Lung (tissue), 17 donors: ENCODE measurements at places on chromosomes 6 and 20. TPM values are rescaled to one million over a fixed set of nuclear protein-coding genes. Genes with fewer than 3 reads are reported as not detected.
A peak's percentile ranks its signal among the peaks of the same experiment; 100 is the strongest.

DNA sequence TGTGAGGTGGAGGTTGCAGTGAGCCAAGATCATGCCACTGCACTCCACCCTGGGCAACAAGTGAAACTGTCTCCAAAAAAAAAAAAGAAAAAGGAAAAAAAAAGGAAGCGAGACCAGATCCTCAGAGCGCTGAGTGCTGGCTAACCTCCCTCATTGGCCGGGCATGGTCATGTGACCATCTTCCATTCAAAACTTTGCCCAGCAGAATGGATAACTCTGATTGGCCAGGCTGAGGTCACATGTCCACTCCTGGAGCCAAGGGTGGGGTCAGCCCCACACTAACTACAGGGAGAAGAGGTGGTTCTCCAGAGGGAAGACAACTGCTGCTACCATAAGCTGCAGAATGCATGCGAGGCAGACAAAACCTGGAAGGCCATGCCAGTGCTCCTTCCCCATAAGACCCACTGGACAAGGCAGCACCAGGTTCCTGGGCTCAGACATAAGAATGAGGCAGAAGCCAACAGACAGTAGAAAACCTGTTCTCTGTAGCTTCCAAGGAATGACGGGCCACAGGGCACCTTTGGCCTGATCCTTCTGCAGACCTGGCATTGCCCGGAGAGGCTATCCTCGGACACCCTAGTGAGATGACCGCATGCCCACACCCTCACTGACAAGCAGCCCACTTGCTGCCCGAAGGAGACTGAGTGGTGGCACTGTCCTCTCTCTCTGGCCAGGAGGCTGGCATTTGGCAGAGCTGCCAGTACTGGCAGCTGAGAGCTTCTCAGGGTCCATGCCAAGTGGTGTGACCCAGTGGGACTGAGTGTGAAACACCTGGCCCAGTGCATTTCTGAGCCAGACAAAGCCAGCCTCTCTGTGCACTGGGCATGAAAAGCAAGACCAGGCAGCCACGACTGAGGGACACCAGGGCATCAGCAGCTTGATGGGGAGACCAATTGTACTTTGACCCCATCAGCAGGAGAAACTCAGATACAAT, 311.9 kb upstream of the SULF2 start:
- no peak overlapping the region for H3K27ac ChIP-seq
- no peaks in the 10 kb centered on the region for H3K4me1 ChIP-seq
- DNase-seq, result no peak
- no peak overlapping the region for H3K4me3 ChIP-seq

Gene PRDM1
- 8.1 TPM for polyA plus RNA-seq

DNA sequence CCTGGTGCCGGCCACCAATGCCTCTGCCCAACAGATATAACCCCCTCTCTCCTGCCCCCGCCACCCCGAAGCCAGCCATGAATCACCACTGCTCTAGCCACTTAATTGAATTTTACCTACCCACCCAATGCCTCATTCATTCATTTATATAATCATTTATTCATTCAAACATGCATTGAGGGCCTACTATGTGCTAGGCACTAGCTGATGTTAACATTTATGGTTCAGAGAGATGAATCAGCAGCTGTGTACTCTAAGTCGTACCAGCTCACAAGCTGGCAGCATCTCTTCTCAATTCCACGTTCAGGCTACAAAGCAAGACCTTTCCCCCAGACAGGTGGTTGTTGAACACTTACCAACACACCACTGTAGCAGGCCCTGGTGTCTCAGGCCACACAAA, 12.9 kb upstream of the MDGA1 start:
- no peaks in the 10 kb centered on the region for H3K36me3 ChIP-seq
- no peak overlapping the region for H3K27ac ChIP-seq
- H3K4me1 ChIP-seq, result peaks cover 1% of the 10 kb centered on the region

DNA sequence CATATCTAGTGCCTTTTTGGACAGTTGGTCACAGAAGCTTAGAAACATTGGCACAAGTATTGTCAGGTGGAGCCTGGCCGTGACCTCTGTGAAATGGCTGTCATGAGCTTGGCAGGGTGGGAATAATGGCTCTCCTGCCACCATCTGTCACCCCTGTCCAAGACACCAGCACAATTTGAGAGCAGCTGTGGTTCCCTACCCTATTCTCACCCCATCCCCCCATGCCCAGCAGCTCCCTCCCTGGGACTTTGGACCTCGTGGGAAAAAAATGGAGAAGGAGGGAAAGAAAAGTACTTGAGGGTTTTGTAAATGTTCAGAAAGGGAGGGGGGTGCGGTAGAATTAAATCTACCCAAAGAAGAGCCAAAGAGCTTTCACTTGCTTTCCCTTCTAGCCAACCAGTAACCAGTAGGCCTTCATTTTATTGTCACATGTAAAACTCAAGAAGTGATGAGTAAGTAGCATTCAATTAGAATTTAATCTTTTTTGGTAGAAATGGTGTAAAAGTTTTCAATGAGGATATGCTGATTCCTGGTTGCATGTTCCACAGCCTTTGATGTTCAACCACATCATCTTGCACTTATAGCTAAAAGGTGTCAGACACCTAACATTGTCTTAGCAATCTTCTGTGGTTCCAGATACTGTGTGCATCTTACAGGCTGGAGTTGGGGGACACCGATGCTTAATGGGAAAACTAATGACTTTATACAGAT, 263.5 kb upstream of the TAB2 start:
- DNase-seq, result no peak
- no peaks in the 10 kb centered on the region for H3K4me1 ChIP-seq
- H3K27ac ChIP-seq, result no peak overlapping the region
- no peaks in the 10 kb centered on the region for H3K27me3 ChIP-seq

Gene NTSR1
- 3.7 TPM for polyA plus RNA-seq

DNA sequence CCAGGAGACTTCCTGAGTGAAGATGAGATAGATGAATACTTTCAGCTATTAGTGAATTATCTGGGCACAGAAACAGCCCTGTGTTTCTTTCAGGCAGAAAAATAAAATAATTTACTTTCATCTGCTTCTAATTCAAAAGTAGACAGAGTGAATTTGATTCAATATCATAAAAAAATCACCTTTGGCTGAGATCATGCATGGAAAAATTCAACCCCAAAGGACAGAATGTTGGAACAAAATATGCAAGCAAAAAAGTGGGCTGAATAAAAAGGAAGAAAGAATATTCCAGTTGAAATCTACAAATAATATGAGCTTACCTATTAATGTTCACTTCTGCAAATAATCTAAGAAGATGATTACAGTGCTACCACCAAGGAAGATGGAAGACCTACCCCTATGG, 546.9 kb downstream of the TFAP2B start:
- H3K36me3 ChIP-seq, result no peaks in the 10 kb centered on the region
- DNase-seq, result no peak
- H3K27ac ChIP-seq, result no peak overlapping the region
- no peak overlapping the region for H3K4me3 ChIP-seq

DNA sequence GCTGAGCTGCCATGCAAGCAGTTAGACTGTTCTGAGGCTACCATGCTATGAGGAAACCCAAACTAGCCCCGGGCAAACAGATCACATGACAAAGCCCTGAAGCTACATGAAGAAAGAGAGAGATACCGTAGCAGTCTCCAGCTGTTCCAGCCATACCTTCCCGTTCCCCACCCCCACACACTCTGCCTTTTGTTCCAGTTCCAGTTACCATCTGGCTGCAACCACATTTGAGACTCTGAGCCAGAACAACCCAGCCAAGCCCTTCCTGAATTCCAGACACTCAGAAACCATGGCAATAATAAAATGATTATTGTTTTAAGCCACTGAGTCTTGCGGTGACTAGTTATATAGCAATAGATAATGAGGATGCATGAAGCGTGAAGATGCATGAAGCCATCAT, 28.3 kb downstream of the RIN2 start:
- peak; percentile 28 for DNase-seq
- H3K36me3 ChIP-seq, result no peaks in the 10 kb centered on the region

DNA sequence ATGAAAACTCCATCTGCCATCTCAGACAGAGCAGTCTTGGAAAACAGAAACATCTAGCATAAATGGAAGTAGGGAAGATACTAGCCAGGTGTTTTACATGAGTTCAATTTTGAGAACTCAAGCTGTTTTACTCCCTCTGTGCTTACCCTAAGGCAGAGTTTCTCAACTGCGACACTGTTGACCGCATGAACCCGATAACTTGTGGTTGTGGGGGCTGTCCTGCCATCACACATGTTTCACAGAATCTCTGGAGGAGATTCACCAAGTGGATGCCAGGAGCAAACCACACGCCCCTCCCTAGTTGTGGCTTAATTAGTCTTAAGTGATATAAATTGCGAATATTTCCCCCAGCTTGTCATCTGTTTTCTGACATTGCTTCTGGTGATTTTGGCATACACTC, 2.3 kb upstream of the SERPINB6 start:
- no peaks in the 10 kb centered on the region for H3K27me3 ChIP-seq
- peaks cover 8% of the 10 kb centered on the region for H3K4me1 ChIP-seq
- no peak overlapping the region for H3K4me3 ChIP-seq
- no peak overlapping the region for H3K27ac ChIP-seq
- H3K36me3 ChIP-seq, result no peaks in the 10 kb centered on the region

GRCh38 chr20:375265-375889, 5.2 kb upstream of the TRIB3 start:
- no peaks in the 10 kb centered on the region for H3K36me3 ChIP-seq
- H3K4me3 ChIP-seq, result no peak overlapping the region
- peaks cover 18% of the 10 kb centered on the region for H3K4me1 ChIP-seq
- no peak overlapping the region for H3K27ac ChIP-seq
- H3K27me3 ChIP-seq, result no peaks in the 10 kb centered on the region

DNA sequence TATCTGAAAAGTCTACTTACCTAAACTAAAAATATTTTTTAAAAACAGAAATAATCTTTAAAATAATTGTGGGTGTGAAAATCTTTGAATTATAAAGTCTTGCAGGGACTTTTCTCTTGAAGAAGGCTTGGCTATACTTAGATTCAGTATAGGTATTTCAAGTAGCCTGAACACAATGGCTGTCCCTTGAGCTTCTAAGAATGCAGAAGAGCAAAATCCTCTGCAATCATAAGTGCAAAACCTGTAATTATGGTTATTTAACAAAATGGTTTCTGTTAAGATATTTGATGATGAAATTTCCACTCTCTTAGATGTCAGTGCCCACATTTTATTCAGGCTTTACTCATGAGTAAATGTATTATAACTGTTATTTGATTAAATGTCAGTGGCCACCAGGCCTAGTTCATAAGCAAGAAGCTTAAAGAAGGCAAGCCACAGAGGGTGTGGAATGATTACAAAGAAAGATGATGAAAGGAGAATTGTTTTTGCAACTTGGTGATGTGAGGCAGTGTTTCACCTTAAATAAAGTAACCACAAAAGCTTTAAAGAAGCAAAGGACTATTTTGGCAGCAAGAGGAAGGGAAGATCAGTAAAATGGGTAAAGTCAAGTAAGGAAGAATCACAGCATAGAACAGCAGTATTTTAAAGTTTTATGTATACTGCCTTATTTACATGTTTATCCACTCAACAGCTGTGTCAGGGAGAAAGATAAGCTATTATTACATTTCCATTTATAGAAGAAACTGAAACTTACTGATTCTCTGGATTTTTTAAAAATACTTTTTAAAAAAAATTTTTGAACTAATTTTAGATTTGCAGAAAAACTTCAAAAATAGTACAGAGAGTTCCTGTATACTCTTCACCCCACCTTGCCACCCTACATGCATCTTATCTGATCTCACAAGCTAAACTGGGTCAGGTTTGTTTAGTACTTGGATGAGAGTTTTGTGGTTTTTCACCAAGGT, 351.2 kb upstream of the RUNX2 start:
- H3K27me3 ChIP-seq, result no peaks in the 10 kb centered on the region
- DNase-seq, result peak; percentile 7
- H3K4me3 ChIP-seq, result no peak overlapping the region
- no peaks in the 10 kb centered on the region for H3K4me1 ChIP-seq
- H3K36me3 ChIP-seq, result no peaks in the 10 kb centered on the region
- no peak overlapping the region for H3K27ac ChIP-seq

DNA sequence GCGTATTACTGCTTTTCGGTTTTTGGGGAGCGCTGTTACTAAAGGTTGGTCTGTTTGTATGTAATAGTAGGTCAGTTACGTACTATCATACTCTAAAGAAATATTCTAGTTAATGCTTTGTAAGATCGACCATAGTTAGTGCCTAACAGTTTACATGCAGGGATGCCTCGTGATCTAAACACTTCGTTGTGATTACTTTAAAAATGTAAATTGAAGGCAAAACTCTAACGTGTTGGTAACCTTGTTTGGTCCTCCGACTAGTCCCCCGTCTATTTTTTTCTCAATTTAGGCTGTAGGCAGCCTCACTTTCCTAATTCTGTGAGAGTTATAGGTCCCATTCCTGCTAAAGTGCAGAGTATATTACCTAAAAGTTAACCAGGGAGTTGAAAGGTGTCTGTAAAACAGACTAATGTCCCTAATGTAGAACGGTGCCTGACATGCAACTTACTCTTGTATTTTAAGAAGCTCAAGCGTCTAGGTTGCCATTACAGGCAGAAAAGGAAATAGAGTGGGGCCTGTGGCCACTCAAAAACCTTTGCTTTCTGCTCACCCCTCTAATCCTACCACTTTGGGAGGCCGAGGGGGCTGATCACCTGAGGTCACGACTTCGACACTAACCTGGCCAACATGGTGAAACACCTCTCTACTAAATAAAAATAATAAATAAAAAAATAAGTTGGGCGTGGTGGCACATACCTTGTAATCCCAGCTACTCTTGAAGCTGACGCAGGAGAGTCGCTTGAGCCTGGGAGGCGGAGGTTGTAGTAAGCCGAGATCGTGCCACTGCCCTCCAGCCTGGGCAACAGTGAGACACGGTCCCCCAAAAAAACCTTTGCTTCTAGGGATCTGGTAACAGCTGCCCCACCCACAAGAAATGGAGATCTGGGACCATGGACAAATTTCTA, 37.8 kb downstream of the HFE start:
- no peaks in the 10 kb centered on the region for H3K27me3 ChIP-seq
- peak overlapping the region; percentile 87 for H3K4me3 ChIP-seq
- H3K27ac ChIP-seq, result peak overlapping the region; percentile 94
- peak; percentile 59 for DNase-seq
- no peaks in the 10 kb centered on the region for H3K4me1 ChIP-seq

- H3K4me3 ChIP-seq, result no peak overlapping the region
- no peaks in the 10 kb centered on the region for H3K4me1 ChIP-seq
- no peak for DNase-seq
- no peaks in the 10 kb centered on the region for H3K27me3 ChIP-seq
Observed at GRCh38 chr6:163814494-163815364, 400.2 kb downstream of the QKI start.

GRCh38 chr6:99241905-99242534, 107.5 kb downstream of the FAXC start:
- H3K27me3 ChIP-seq, result no peaks in the 10 kb centered on the region
- no peak overlapping the region for H3K27ac ChIP-seq
- no peak overlapping the region for H3K4me3 ChIP-seq
- H3K4me1 ChIP-seq, result no peaks in the 10 kb centered on the region
- DNase-seq, result peak; percentile 36
- H3K36me3 ChIP-seq, result no peaks in the 10 kb centered on the region

GRCh38 chr6:150887978-150888563, 22.6 kb downstream of the MTHFD1L start:
- no peak overlapping the region for H3K27ac ChIP-seq
- DNase-seq, result no peak
- H3K4me3 ChIP-seq, result no peak overlapping the region
- H3K27me3 ChIP-seq, result no peaks in the 10 kb centered on the region
